SJSA1 (cell line): ENCODE measurements at places on chromosomes 7 and 10. TPM values are rescaled to one million over a fixed set of nuclear protein-coding genes. Genes with fewer than 3 reads are reported as not detected.

- DNase-seq, result no peak
Observed at GRCh38 chr7:6398943-6399342, 48.8 kb downstream of the DAGLB start.

DNA sequence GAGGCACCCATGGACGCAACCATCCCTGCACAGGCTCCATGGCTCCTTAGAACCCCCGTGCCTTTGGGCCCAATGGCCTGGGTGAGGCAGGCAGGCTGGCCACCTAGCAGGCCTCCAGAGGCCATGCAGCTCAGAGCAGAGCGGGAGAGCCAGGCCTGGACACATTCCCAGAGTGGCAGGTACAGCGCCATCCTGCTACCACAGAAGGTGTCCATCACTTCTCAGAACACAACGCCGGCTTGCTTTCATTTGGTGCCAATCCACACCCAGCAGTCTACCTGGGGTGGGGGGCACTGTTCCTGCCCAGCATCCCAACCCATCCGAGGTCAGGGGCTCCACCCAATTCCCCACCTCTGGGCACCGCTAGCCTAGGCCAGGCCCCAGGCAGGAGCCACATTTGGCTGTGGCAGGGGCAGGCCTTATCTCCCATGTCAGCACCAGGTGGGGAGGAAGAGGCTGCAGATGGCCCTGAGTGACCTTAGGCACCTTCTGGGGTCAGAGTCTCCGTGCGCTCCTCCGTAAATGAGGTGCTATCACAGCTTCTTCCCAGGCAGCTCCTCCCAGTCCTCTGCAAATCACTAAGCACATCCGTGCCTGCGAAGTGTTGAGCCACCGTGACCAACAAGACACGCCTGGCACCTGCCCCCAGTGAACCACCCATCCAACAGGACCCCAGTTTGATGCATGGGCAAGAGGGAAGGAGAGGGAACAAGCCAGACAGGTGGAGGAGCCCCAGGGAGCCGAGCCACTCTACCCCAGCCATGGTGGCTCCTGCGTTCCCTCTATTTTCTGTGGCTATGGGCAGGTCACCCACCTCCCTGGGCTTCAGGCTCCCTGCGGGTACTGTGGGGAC lies 14.2 kb downstream of the KCNH2 start:
- DNase-seq, result no peak

GRCh38 chr7:88835147-88835728 lies 39.7 kb upstream of the TEX47 start:
- DNase-seq, result peak; percentile 20

- DNase-seq, result no peak
Observed at GRCh38 chr7:75575488-75576121, 83.5 kb downstream of the SPDYE5 start.

The HABP2 gene
- not detected in 2 replicates for total RNA-seq

DNA sequence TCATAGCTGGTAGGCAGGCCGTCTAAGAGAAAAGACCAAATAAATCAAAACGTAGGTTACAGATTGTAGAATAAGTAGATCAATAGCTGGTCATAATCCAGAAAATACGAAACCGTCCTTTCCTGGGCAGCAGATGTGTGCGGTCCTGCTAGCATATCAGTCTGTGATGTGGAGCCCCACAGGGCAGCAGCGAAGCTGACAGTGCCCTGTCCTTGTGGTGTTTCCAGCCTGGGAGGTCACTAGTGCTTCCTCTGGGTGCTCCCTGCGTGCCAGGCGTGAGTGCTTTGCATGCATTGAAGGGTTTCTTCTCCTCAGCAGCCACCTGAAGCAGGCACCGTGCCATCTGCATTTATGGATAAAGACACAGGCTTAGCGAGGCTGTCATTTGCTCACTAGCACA lies 41.7 kb downstream of the IL15RA start:
- no peak for DNase-seq

DNA sequence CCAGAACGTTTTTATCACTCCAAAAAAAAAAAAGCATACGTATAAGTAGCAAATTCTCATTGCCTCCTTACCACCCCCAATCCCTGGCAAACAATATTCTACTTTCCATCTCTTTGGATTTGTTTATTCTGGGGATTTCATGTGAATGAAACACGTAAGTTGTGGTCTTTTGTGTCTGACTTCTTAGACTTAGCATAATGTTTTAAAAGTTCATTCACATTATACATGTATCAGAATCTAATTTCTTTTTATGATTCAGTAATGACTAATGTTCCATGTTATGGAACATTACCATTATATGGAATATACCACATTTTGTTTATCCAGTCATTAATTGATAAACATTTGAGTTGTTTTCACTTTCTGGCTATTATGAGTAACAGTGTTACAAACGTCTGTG lies 12.5 kb upstream of the KLHL7 start:
- peak; percentile 30 for DNase-seq

The SRI gene
- total RNA-seq, result 75.6 and 103 TPM in 2 replicates

DNA sequence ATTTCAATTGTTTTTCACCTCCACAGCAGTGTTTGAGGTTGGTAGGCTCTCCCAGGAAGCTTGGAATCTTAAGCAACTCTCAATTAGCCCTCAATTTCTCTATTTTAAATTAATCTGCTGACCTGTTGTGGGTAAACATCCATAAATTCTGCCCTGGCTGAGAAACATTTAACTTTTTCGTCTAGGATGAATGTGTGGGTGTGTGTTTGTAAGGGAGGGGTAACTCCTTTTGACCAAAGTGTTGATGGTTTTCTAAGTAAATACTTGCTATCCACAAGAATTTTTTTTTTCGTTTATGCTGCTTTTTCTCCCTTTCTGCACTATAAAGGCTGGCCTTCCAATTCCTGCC lies 973 bp downstream of the PPP3CB start:
- no peak for DNase-seq

The SRRM3 gene
- 0.24 TPM in 1 of 2 replicates, not detected in the other for total RNA-seq

DNA sequence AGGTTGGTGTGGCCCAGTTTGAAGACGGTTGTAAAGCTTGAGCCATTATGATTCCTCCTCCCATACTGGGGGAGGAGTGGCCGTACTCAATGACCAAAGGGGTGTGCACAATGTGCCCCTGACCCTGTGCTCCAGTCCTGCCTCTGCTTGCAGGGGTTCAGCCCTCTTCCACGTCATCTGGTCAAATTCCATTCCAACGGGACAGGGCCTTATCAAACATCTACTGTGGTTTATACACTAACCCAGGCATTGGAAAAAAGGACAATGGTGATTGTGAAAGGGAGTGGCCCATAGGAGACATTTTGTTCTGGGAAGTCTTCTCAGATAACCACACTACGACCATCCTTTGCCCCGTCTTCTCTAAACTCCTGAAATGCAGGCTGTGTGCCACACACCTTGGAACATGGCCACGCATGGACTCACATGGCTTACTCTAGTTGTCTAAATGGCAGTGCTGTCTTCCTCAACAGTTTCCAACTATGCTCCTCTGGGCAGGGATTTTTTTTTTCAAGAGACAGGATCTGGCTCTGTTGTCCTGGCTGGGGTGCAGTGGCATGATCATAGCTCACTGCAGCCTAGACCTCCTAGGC lies 103.0 kb downstream of the JCAD start:
- no peak for DNase-seq

The FAM237B gene
- total RNA-seq, result not detected in 2 replicates

DNA sequence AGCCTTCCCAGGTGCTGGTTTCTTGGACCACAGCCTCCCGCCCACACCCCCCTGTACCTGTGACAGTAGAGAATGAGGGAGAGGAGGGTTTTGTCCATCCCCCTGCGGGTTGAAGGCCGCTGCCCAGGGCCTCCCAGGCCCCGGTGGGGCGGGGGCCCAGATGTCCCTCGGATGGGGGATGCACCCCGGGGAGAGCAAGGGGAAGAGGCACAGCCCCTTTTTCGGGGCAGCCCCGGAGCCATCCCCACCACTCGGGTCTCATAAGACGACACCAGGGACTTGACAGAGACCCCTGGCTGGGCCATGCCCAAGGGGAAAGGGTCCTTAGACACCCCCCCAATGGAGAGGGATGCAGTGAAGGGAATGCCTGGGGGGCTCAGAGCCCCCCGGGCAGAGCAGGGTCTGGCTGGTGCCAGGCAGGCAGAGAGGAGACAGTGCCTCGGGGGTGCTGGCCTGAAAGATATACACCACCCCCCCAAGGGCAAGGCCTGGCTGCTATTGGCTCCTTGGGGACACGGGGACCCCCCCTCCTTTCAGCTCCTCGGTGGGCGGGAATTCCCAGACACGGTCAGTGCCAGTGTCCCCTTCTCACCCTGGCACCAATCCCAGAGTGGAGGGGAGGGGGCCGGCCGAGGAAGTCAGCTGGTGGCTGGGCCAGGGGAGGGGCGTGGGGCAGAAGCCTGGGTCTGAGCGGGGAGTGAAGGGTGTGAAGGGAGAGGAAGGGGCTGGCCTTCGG lies 3.7 kb upstream of the SPACDR start:
- no peak for DNase-seq

DNA sequence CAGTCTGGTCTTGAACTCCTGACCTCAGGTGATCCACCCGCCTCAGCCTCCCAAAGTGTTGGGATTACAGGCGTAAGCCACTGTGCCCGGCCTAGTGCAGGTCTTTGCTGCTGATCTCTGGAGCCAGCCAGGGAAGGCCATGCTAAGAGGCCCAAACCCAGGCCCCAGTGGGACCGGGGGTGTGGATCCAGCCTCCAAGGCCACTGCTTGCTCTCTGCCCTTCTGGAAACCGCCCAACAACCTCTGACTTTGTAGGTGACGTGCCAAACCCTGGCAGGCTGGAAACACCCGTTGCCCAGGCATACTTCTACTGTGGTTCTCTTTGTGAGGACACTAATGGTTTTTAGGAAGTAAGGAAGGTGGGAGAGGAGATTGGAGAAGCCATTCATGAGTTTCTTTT lies 83.5 kb upstream of the GNA12 start:
- no peak for DNase-seq

- no peak for DNase-seq
Observed at GRCh38 chr7:85322252-85322651, 135.4 kb upstream of the SEMA3D start.

The MKX gene
- total RNA-seq, result not detected in 2 replicates

DNA sequence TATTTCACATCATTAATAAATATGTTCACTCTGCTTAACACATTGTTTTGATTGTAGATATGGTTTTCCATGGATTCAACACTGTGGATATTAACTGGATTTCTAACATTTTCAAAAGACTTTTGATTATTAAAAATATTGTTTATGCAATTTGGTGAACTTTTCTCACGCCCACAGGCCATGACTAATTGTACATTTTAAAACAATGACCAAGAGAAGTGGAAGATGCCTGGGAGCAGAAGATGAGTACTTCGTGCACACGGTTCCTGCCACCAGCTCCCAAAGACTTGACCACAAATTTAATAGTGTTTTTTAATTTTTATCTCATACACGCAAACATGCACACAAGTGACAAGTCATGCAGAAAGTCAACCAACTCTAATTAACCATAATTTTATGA lies 451.0 kb upstream of the ADARB2 start:
- no peak for DNase-seq

GRCh38 chr7:44985033-44985695 lies 6.3 kb upstream of the MYO1G start:
- DNase-seq, result no peak

The CYP2W1 gene
- total RNA-seq, result not detected in 2 replicates

The ZNF467 gene
- not detected in 2 replicates for total RNA-seq

DNA sequence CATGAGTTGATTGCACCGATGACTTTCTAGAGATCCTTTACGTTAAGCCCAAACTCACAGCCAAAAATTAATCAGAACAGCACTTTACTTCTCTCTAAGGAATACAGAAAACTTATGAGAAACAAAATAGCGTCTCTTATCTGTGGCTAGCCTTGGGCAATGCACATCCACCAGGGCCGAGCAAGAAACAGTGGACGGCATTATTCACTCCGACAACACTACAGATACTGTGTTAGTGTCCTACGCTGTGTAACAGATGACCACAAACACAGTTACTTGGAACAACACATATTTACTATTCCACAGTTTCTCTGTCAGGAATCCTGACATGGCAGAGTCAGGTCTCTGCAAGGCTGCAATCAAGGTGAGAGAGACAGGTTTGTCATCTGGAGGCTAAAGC lies 598.3 kb upstream of the ADARB2 start:
- no peak for DNase-seq

The SPDYE5 gene
- total RNA-seq, result not detected in 2 replicates

The NEUROG3 gene
- not detected in 2 replicates for total RNA-seq

The CLEC5A gene
- total RNA-seq, result not detected in 2 replicates

The PFKP gene
- total RNA-seq, result 515 and 604 TPM in 2 replicates

The ARHGAP12 gene
- total RNA-seq, result 15.8 and 25.8 TPM in 2 replicates

The MET gene
- 5.2 and 8.3 TPM in 2 replicates for total RNA-seq

DNA sequence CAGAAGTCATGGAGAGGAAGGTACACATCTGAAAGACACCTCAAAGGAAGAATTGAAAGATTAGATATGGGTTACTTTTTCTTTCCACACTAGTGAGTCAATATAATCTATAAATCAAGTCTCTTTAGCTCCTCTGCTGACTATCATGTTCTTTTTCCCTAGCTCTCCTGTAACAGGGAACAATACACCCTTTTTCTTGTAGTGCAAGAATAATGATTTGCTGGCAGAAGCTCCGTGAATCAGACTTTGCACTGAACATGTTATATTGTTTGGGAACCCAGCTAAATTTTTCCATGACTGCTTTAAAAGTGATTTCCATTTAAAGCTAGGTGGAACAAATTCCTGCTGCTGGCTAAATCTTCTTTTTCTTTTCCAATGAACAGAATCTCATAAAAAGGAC lies 756.6 kb upstream of the C7orf33 start:
- no peak for DNase-seq

DNA sequence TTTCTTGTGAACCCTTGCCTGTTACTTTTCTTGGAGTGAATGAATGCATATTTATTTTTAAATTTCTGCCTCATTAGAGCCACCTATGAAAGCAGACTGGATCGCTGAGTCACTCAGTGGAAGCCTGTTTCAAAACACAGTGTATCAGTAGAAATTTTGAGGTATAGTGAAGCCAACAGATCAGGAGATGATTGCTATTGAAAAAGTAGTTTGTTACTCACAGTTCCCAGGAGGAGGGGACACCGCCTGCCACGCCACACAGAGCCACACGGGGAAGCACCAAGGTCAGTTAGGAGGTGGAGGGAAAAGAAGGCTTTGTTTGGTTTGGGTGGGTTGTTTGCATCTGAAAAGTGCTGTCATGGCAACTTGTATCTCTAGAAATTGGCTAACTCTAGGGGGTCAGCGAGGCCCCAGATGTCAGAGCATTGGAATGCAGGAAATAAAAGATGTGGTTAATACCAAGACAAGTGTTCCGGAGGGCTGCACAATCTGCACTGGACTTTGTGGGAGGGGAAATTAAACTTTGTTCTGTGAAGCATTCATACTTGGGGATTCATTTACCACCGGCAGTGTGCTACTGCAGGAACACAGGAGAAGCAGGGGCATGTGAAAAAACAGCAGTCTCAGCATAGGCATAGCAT lies 106.4 kb upstream of the SDK1 start:
- peak; percentile 96 for DNase-seq
